Fibroblast of lung (primary cell): ENCODE measurements at places on chromosomes 1 and 21.

DNA sequence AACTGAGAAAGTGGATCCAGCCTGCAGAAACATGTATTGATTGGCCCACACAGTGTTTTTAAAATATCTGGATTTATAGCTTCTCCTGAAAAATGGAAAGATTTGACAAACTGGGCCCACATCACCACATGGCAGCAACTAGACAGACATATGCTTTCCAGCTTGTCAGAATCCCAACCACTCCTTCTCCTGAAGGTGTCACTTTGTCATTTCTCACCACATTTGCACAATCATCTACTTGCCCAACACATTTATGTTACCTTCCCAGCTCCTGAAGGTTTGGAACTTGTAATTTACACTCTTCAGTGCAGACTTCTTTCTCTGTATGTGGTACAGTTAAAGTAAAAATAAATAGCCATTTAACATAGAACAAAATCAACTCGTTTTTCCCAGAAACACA lies 126.1 kb upstream of the KIAA1614 start:
- no peak for DNase-seq

- DNase-seq, result no peak
Measured at GRCh38 chr21:35035581-35035980, 13.5 kb downstream of the RUNX1 start.

GRCh38 chr1:186618401-186619170 lies 61.6 kb downstream of the PTGS2 start:
- peak; percentile 42 for DNase-seq

- peak; percentile 39 for DNase-seq
Measured at GRCh38 chr1:40592107-40592803, 60.8 kb downstream of the ZNF684 start.

DNA sequence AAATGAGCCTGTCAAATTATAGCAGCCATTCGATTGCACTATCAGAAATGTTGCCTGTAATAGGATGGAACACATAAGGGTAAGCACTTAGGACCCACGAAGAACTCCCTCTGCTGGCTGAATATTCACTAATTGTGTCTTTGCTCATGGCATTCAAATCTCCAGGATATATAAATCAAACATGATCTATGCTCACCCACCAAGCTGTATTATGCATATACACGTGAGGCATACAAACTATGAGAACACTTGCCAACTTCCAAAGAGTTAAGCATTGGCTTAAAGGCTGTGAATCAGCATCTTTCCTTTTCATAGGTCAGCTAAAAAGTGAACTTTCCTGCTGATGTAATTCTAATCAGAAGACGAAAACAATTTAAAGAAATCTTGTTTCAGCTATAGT lies 34.5 kb downstream of the TMPRSS15 start:
- DNase-seq, result peak; percentile 1

DNA sequence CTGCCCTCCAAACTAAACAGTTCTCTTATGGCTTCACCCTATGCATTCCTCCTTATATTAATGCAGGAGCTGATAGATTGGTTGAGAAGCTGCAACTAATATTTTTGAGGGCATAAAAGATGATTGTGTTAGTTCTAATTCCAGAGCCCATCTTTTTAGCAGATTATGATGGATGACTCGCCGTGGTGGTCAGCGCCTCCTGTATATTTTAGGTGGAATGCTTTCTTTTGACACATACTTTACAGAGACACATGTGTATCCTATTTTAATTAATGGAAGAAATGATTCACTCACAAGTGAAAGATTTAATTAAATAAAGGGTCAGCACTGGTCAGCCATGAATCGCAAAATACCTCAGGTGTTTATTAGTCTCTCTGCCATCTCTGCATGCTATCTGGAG lies 120.7 kb downstream of the TM2D1 start:
- DNase-seq, result no peak

GRCh38 chr21:42107177-42107880 lies 36.2 kb downstream of the UMODL1 start:
- DNase-seq, result no peak

DNA sequence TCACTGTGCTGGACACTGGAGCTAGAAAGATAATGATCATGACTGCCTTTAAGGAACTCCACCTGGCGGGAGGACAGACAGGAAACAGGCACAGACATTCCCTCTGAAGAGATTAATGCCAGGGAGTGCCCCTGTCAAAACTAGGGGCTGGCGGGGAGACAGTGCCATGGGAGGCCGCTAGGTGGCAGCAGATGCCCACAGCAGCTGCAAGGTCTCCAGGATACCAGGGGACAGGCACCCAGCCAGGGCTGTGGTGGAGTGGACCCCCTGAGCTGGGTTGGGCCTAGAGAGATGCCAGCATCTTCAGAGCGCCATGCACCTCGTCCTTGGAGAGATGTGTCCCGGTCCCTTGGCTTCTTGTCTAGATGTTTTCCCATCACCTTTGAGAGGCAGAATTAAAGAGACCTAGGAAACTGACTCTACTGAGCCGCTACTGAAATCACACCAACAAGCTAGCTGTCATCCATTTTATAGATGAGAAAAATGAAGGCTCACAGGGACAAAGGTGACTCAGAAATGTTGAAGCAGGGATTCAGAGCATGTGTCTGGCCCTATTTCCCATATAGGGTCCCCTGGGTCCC lies 3.6 kb downstream of the REN start:
- DNase-seq, result peak; percentile 32

GRCh38 chr1:89754518-89754917 lies 66.3 kb upstream of the LRRC8D start:
- peak; percentile 85 for DNase-seq

GRCh38 chr1:203491664-203492063 lies 2.3 kb upstream of the OPTC start:
- DNase-seq, result no peak

DNA sequence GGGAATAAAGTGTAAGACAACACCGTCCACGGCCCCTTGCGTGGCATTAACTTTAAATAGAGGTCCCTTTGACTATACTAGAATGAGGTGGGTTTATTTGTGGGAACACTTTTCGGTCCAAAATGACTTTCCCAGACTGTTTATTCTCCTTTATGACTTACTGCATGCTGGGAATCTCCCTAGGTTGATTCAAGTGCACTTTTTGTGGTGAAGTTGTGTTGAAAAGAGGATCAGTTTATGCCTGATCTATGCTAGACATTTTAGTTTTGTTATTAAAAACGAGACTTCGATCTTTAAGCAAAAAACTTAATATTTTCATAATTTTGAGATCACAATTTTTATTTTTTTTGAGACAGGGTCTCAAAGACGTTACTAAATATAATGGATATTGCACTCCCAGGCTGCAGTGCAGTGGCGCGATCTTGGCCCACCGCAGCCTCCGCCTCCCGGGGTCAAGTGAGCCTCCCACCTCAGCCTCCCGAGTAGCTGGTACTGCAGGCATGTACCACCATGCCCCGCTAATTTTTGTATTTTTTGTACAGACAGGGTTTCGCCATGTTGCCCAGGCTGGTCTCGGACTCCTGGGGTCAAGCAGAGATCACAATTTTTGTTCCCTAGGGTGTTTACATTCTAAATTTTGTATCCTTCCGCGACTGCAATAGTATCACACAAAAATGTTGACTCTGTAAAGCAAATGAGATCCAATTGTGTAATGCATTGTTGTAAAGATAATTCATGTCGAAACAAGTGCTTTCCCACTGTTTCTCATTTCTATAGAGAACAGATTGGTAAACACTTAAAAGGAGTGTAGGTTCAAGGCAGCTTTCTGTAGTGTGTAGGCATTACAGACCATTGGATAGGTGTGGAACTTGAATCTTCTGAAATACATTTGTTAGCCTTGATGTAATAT lies 1.6 kb downstream of the CDC42 start:
- no peak for DNase-seq

DNA sequence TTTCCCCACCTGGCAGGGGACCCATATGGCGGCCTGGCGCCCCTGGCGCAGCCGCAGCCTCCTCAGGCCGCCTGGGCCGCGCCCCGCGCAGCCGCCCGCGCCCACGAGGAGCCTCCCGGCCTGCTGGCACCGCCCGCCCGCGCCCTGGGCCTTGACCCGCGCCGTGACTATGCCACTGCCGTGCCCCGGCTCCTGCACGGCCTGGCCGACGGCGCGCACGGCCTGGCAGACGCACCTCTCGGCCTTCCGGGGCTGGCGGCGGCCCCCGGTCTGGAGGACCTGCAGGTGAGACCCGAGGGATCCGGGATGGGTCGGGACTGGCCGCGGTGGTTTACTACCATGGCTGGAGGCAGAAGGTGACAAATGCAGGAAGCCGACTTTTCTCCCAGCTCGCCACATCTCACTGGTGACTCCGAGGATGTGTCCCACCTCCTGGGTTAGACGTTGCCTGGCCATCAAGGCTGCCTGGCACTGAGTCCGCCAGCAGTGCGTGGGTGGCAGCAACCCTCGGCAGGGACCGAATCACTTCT lies 1.1 kb downstream of the TFAP2E start:
- no peak for DNase-seq
